ENCODE measurements at places on chromosomes 1 and 21.

DNA sequence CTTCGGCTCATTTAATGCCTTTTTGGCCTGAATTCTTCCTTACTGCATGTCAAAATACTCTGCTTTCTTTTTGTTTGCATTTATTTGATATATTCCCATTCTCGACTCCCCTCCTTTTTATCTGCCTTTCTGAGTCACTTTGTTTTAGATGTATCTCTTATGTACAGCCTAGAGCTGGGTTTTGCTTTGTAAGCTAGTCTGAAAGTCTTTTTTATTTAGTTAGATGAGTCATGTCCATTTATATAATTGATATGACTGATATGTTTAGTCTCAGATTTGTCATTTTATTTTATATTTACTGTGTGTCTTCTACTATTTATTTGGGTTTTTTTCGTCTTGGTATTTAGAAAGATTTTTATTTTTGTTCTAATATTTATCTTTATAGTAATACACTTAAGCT is 33.6 kb upstream of the GNG5 start:
- DNase-seq, result no peak

GRCh38 chr1:59230622-59231021 is 66.3 kb upstream of the FGGY start:
- no peak for DNase-seq

- DNase-seq, result no peak
These were observed 8.3 kb downstream of the TGFBR3 start for GRCh38 chr1:91877574-91878208.

DNA sequence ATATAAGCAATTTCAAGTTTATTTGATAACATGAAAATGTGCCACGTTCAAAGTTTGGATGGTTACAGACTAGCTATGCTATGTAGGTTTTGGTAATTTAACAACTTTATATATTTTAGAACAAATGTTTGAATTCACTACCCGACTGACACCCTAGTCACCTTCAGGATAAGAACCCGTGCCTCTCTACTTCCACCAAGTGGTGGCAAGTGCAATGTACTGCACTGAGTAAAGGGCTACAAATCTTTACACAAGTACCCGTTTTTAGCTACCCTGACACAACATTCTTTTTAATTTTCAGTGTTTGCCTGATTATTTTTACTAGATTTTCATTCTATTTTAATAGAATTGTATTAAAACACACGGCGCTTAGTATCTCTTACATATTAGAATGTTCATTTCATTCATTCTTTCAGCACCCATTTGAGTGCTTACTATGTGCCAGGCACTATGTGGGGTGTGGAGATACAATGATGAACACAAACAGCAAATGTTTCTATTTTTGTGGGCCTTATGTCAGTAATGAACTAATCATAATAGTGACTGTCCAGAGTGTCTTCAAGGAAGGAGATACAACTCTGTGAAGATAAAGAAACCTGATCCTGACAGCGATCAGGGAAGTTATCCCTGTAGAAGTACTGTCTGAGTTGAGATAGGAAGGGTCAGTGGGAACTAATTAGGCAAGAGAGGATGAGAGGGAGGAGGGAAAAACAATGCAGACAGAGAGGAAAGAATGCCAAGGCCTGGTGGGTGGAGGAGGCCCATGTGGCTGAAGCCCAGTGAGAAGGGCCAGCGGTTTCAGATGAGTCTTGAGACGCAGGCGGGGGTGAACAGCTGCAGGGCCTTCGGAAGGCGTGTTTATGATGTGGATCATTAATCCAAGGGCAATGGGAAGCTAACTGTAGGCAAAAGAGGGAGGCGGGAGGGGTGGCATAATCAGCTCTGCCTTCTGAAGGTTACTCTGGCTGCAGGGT is 3.8 kb downstream of the LCA5L start:
- peak; percentile 16 for DNase-seq

DNA sequence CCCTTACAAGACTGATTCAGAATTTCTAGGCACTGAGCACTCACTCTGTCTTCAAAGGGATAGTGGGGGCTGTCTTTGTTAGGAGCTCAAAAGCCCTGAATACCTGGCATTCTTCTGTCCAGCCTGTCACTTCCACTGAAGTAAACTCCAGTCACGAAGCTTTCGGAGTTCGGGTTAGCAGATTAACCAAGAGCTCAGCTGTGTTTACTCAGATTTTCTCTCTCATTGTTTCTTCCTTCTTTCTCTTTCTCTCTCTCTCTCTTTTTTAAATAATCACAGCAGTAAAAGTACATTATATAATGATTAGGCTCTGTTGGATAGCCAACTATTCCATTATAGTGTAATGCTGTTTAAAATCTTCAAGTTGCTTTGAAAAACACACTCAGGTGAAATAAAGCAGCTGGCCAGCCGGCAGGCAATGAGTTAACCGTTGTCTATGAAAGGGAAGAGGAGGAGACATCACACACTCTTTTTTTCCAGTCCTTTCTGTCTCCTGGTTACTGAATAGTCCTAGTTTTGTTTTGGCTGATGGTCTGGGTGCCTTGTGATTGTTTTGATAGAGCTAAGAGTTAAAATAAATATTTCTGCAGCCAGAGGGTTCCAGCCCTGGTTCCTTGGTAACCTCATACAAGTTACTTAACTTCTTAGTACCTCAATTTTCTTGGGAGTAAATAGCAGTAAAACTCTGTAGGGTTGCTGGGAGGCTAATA is 89.8 kb downstream of the ADSS2 start:
- DNase-seq, result no peak

GRCh38 chr1:198880397-198880796 is 241.6 kb downstream of the PTPRC start:
- no peak for DNase-seq

- no peak for DNase-seq
These were observed 15.5 kb downstream of the CHI3L2 start for GRCh38 chr1:111242805-111243523.

DNA sequence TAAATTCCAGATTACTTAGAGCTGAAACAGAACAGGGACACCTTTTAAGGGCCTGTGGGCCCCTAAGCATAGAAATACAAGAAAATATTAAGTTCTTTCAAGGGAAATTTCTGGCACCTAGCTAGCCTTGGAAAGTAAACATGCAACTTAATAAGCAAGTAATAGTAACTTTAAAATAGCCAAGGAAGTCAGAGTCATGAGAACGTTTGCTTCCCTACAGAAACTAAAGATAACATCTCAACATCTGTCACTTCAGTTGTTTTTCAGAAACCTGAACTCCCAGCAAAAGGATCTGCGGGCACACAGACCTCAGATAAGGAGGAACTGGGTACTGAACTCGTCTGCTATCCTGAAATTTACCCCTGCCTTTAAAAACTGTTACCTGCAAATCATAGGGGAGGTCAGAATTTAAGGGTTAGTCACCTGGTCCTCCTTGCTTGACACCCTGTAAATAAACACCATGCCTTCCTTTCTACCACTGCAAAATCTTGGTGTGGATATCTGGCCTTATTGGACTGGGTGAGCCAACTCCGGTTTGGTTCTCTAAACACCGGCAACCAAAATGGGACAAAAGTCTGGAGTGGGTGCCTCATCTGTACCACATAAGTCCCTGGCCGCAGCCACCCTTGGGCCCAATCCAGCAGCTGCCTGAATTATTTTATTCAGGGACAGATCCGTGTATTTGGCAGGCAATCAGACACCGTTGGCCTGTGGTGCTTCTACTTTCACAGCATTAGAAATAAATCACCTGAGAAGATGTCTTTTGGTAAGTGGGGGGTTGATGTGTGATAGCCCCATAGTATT is 27.9 kb downstream of the NRDC start:
- DNase-seq, result no peak

DNA sequence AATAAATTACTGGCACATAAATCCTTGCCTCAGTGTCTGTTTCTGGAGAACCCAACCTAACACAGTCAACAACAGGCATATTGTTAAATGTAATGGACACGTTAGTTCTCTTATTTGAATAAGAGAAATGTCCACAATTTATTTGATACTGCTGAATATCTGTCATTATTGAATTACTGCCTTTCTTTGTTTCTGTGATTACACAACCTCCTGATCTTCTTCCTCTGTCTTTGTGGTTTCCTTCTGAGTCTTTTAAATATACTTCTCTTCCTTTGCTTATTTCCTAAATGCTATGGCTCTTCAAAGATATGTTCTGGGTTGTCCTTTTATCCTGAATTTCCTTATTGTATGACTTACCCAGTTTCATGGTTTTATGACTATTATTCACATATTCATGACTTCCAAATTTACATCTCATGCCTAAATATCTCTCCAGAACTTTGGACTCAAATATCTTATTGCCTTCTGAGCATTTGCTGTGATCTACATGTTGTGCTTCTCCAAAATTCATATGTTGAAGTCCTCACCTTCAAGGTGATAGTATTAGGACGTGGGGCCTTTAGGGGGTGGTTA is 39.9 kb downstream of the MSH4 start:
- no peak for DNase-seq

DNA sequence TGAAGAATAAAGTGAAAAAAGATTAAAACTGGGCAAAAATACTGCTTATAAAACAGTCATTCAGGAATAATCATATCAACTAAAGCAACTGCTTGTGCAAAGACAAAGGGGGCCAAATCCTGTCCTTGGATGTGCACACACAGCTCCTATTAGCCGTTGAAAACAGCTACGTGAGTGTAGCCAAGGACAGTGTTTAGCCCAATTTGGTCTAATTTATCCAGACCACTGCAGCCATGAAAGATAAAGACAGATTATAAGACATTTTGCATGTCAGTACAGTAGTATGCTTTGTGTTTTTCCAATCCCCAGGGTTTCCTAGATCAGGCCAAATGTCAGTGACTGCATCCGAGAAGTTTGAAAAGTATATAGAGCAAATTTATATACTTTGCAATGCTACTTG is 146.3 kb upstream of the PKN2 start:
- no peak for DNase-seq

DNA sequence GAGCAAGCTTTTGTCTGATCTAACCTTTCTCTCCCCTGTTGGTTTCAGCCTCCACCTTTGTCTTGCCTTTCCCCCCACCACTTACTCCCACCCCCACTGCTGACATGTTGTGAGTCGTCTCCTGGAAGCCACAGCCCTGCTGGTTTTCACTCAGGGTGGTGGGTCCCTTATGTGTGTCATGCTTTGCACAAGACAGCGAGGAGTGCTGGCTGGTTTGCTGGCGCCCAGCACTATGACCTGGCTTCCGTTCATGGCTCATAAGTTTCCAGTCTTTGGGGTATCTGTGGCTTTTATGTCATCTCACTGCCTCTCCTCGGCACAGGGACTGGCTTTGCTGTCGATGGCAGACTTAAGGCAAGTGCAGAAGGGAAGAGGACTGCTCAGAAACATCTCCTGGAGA is 177.7 kb downstream of the KIF26B start:
- DNase-seq, result no peak

DNA sequence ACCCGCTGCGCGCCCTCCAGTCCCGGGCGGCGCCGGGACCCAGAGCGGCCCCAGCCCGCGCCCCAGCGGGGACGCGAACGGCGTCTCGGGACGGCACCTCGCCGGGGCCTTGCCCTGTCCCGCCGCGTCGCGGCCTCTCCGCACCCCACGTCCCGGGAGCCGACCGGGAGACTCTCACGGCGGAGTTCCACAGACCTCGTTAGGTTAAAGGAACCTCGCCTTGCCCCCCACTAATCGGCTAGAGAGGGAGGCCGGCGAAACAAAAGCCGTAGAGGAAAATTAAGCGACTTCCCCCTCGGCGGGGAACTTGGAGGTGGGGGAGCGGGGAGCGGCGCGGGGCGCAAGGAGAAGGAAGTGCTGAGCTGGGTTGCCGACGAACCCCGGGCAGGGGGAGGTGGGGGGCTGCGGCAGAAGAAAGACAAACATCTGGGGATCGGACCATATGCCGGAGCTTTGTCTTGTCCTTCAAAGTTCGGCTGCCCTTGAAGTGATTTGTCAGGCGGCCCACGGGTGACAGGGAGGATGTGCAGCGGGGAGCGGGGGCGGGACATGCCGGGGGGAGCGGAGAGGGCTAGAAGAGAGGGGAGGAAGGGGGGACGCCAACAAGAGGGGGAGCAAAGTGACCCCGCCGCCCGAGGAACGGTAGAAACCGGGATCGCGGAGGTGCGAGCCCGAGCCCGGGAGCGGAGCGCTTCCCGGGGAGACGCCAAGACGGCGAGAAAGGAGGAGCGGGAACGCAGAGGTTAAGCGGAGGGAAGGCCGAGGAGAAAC is 120.0 kb upstream of the RRP15 start:
- DNase-seq, result no peak

GRCh38 chr1:168266644-168267186 is 14.0 kb upstream of the TBX19 start:
- no peak for DNase-seq

- DNase-seq, result no peak
These were observed 10.7 kb downstream of the DUSP23 start for GRCh38 chr1:159791461-159791860.

DNA sequence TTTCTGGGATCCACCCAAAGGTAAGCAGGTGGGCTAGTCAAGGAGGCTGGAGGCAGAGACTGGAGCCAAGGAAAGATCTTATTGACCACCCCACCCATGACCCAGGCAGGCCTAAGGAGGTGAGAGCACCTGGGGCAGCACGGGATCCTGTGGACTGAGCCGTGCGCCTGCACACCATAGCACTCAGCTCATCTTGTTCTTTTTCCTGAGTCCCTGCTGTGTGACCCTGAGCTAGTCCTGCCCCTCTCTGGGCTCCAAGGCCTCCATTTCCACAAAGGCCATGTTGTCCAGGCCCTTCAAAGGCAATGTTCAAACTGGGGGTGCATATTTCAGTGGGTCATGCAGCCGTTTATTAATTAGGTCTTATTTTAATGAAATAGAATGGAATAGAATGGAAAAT is 7.2 kb downstream of the FAM131C start:
- no peak for DNase-seq

DNA sequence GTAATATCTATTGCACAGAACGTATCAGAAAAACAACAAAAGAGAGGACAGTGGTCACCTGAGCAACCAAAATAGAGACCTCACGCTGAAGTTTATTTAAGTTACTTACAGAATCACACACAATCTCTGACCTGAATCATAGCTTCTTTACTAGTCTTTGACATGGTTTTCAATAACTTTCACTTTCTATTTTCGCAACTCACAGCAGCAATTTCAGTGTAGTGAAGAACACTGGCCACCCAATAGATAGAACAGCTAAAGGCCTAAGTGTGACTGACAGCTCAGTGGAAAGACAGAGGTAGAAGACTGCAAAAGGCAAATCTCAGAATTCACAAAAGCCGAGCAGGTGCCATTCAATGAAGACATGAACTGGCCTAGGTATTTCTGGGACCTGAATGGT is 435.6 kb upstream of the CHRM3 start:
- DNase-seq, result no peak

DNA sequence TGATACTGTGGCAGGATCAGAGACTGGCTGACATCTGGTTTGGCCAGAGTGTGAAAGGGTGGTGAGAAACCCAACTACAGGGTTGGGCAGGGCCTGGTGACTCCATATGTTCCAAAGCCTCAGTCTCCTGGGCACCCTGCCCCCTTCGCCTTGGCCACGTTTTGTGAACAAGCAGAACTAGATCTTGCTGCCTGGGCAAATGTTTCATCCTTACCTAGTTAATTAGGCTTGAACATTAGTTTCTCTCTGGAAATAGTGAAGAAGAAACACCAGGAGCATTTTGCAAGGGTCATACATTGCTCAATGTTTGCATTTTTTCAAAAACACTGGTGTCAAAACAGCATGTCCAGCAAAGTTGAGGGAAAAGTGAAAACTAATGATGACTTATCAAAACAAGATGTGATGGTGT is 60.5 kb downstream of the MAP3K7CL start:
- DNase-seq, result no peak
